CD8-positive, alpha-beta memory T cell (primary cell): ENCODE measurements at places on chromosomes 5 and 9. TPM values are rescaled to one million over a fixed set of nuclear protein-coding genes. Genes with fewer than 3 reads are reported as not detected.

GRCh38 chr5:64746446-64746845 lies 22.0 kb downstream of the SREK1IP1 start:
- no peak for DNase-seq

DNA sequence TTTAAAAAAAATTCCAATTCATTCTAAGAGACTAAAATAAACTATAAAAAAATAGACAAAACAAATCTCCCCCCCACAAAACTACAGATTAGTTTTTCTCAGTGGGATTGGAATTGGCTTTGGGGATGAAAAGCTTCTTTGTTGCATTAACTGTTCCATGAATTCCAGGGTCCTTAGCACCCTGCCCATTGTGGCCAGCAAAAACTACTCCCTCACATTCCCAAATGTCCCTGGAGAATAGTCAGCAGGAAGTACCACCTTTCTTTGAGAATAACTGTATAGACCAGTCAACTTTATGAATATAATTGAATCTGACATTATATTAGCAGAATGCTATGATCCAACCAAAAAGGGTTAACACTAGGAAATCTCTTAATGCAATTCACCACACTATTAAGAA lies 147.9 kb downstream of the LPAR1 start:
- DNase-seq = no peak

GRCh38 chr5:1001406-1002270 lies 7.0 kb upstream of the NKD2 start:
- DNase-seq = no peak

DNA sequence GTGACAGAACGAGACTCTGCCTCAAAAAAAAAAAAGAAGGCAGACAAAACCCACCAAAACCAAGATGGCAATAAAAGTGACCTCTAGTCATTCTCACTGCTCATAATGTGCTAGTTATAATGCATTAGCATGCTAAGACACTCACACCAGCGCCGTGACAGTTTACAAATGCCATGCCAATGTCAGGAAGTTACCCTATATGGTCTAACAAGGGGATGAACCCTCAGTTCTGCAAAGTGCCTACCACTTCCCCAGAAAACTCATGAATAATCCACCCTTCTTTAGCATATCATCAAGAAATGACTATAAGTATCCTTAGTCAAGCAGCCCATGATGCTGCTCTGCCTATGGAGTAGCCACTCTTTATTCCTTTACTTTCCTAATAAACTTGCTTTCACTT lies 4.7 kb upstream of the BICD2 start:
- no peak for DNase-seq

GRCh38 chr5:62286834-62287233 lies 19.2 kb upstream of the KIF2A start:
- no peak for DNase-seq

GRCh38 chr5:68533051-68533450 lies 317.5 kb downstream of the PIK3R1 start:
- DNase-seq = no peak

DNA sequence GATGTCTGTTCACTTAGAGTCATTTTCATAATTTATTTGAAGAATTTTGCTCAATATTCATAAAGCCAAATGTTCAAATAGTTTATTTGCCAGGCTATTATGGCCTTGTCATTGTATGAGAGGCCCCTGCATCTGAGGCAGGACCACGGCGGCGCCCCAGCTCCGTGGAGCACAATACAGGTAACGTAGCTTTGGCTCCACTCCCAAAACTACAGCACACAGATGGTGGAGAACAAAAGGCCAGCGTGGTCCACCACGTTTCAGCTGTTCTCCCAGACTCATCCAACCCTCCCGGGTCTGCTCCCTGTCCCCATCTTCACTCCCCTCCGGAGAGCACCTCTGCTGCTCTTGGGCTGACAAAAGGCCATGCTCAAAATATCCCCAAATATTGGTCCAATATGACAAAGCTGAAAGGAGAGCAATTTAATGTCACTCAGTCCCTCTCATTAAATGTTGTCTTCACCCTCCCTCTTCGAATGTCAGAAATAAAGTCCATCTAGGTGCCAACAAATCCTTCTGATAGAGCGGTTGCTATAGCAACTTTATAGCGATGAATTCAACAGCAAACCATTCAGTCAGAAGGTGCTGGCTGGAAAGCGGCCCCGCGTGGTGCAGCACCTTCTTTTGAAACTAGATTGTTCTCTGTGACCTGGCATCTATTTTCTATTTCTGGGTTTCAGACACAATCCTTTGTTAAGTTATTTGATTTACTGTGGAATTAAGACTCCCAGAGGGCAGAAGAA lies 504.3 kb downstream of the ARHGEF28 start:
- DNase-seq = no peak

DNA sequence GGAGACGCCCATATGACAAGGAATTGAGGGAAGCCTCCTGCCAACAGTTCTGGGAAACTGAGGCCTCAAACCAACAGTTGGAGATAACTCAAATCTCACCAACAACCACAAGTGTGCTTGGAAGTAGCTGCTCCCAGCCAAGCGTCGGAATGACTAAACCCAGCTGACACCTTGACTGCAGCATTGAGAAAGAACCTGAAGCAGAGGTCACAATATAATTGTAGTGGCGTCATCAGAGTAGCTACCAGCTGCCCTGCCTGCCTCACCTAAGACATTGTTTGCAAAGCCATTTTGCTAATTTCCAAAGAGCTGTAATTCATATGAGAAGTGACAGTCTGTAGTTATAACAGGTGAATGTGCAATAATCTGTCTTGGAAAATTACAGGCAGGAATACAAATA lies 40.8 kb upstream of the ANKRD31 start:
- DNase-seq = no peak

GRCh38 chr5:93225748-93226147 lies 355.3 kb downstream of the NR2F1-AS1 start:
- no peak for DNase-seq

- DNase-seq = no peak
Observed at GRCh38 chr5:154174091-154174490, 16.4 kb upstream of the GALNT10 start.

- no peak for DNase-seq
Observed at GRCh38 chr5:50733741-50734140, 67.3 kb downstream of the PARP8 start.

- DNase-seq = no peak
Observed at GRCh38 chr5:180932660-180933059, 33.7 kb downstream of the BTNL8 start.

DNA sequence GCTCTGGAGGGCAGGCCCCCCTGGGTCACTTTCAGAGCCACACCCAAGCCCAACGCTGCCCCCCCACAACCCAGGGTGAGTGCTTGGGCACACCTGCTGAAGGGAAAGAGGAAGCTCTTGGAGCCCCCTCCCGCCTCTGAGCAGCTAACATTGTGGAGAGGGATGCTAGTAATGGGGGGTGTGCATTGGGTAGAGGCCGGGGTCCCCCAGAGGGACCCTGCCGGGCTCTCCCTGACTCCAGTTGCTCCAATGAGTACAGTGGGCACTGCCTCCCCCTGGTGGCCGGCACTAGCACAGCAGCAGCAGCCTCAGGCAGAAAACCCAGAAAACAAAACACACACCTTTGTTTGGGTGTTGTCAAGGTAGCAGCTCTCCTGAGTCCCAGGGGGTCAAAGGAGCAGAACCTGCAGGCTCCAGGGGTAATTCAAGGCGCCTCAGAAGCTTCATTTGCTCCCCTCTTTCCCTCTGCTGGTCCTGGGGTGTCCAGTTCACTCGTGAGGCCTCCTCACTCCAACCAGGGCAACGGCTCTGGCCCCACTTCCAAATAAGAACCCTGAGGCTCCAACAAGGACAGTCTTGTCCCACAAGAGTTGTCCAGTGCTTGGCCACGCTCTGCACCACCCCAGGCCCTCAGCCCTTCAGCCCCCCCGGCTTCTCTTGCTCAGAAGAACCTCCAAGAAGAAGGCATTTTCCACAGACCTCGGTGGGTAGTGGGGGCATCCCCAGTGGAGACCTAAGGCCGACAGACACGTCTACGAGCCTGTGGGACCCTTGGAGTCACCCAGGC lies 16.1 kb downstream of the GBGT1 start:
- peak; percentile 88 for DNase-seq

The ANKRD33B gene
- 29.6 TPM for total RNA-seq

The CDX1 gene
- total RNA-seq = not detected

The SLC36A2 gene
- total RNA-seq = not detected

The ZNF366 gene
- total RNA-seq = not detected

The SPINK4 gene
- total RNA-seq = not detected

The NUTM2G gene
- not detected for total RNA-seq

The OR1J2 gene
- total RNA-seq = not detected

The KCNT1 gene
- total RNA-seq = not detected
